ENCODE measurements at places on chromosomes 5 and 9. TPM values are rescaled to one million over a fixed set of nuclear protein-coding genes. Genes with fewer than 3 reads are reported as not detected.

SLC1A3 gene
- total RNA-seq, result not detected

XRCC4 gene
- total RNA-seq, result 15.4 TPM

PLPPR1 gene
- not detected for total RNA-seq

UGT3A1 gene
- not detected for total RNA-seq

PIGO gene
- 53.4 TPM for total RNA-seq

CDX1 gene
- not detected for total RNA-seq

RGMB gene
- 8.1 TPM for total RNA-seq

EMB gene
- 5.4 TPM for total RNA-seq

DNAJC25 gene
- total RNA-seq, result 13.0 TPM

GHR gene
- not detected for total RNA-seq

ZDHHC11B gene
- 1.3 TPM for total RNA-seq

CNTNAP3 gene
- 9.6 TPM for total RNA-seq

All from A549 treated with CpdA at 1 μM for 4 hours (cell line).